ENCODE measurements at places on chromosomes 5 and 9.

DNA sequence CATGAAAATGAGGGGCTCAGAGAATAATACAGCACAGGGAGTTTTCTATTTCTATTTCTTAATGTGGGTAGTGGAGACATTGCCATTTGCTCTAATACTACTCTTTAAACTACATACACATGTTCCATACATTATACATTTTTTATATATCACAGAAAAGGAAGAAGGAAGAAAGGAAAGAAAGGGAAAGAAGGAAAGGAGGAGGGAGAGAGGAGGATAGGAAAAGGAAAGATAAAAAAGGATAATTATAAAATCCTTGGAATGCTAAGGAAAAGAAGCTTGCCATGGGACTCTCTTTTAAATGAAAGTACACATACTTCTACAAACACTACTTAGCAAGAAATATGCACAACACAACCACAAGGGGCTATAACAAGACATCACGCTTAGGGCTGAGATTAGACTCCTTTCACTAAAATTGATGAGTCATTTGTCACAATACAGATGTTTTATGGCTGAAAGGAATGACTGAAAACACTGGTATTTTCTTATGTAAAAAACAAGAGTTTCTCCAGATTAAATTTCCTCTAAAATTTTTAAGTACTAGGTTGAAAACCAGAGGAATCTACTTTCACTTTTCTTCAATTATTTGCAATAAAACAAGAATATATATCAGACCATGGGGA is 219.8 kb downstream of the ARL15 start:
- peak; percentile 93 for DNase-seq

DNA sequence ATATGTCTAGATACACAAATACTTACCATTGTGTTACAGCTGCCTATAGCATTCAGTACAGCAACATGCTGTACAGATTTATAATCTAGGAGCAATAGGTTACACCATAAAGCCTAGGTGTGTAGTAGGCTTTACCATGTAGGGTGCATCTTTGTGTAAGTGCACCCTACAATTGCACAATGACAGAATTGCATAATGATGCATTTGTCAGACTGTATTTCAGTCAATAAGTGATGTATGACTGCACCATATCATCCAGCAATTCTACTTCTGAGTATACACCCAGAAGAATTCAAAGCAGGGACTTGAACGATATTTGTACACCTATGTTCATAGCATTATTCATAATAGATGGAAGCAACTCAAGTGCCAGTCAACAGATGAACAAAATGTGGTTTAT is 100.4 kb upstream of the SLC44A1 start:
- DNase-seq = no peak

DNA sequence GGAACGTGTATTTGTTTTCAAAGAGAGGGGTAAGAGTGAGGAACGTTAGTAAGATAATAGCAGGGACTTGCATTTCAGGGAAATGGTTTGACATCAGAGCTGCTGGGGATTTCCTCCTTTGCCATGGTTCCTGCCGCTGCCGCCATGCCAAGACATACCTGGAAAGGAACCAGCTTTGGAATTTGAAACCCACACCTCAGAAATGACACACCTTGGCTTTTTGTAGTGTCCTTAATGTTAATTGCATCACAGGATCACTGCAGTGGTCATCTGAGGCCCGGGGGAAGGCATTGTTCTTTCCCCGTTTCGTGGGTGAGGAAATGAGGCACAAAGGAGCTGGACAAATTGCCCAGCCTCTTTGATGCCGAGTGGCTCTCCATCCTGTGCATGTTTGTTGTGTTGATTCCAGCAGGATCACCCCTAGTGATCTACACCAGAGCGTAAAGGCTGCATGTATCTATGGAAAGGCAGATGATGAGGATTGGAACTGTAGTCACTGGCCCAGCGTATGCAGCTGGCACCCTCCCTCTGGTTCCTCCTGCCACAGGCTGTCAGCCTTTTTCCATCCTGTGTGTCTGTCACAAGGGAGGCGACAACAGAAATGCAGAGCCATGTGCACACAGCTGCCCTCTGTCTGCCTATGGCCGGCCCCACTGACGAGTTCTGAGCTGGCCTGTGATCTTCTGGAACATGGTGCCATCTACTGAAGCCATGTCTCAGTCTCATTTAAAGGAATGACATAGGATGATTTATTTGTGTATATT is 37.8 kb downstream of the SLC46A2 start:
- DNase-seq = no peak

DNA sequence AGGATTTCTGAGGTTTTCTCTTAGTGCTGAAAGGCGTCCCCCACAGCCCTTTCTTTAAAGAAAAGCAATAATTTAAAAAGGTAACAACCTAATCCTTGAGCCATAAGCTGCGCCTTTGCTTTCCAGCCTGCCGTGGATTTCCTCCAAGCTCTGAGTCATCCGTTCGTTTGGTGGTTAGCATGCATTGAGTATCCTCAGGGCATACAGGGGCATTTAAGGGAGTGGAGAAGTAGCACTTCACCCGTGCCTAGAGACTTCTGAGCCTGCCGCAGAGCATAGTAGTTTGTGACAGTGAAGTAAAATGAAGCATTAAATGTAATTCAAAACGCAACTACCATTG is 892 bp upstream of the TNC start:
- peak; percentile 96 for DNase-seq

DNA sequence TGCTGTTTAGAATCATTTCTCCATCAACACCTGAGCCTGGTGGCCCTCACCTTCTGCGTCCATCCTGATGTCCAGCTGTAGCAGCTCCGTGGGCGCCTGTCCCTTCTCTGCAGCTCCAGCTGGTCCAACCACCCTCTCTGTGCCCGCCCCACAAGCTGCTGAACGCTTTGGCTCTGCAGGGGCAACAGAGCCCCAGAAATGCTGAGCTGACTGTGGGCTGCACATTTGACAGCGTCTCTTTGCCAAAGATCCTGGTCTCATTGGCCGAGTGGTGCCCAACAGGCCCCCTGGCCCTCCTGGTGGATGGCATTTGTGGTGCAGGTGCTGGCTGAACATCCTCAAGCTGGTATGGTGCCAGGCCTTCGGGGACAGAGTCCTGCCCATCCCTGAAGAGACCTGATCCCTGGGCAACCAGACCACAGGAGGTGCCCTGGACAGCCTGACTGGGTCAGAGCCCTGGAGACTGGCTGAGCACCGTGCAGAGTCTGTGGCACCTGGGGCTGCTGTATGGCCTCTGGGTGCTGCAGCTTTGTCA is 25.3 kb upstream of the CEP72 start:
- no peak for DNase-seq

DNA sequence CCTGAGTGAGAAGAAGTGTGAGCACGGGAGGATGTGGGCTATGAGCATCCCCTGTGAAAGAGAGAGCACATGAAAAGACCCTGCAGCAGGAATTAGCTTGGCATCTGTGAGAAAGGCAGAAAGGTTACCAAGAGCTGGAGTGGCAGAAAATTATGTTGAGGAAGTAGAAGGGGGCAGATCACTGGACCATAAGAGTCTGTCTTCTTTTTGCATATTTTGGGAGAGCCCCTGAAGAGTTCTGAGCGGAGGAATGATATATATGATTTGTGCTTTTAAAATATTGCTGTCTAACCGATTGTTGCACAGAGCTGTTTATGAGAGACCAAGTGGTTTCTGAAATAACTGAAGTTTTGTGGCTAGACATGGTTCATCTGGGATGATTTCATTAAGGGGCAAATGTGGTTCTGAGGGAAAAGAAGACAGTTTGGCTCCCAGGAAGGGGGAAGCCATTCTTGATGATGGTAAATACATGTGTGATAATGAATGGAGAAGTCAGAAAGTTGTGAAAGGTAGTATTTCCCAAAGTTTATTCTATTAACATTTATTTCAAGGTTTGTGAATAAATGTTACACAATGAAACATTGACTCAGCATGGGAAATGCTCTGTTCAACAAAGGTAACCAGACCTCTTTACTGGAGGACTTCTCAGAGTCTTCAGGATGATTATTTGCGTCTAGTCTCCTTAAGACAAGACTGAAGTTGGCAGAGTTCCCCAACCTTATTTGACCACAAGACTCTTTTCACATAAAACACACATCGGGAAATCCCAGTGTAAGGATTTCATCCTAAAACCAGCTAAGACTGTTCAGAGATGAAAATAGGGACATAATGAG is 31.5 kb upstream of the ADRB2 start:
- peak; percentile 79 for DNase-seq

DNA sequence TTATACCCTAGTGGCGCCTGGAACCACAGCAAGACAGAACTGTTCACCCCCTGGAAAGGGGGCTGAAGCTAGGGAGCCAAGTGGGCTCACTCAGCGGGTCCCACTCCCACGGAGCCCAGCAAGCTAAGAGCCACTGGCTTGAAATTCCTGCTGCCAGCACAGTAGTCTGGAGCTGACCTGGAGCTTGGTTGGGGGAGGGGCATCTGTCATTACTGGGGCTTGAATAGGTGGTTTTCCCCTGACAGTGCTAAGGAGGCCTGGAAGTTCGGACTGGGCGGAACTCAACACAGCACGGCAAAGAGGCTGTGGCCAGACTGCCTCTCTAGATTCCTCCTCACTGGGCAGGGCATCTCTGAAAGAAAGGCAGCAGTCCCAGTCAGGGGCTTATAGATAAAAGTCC is 19.5 kb downstream of the BTNL3 start:
- no peak for DNase-seq

DNA sequence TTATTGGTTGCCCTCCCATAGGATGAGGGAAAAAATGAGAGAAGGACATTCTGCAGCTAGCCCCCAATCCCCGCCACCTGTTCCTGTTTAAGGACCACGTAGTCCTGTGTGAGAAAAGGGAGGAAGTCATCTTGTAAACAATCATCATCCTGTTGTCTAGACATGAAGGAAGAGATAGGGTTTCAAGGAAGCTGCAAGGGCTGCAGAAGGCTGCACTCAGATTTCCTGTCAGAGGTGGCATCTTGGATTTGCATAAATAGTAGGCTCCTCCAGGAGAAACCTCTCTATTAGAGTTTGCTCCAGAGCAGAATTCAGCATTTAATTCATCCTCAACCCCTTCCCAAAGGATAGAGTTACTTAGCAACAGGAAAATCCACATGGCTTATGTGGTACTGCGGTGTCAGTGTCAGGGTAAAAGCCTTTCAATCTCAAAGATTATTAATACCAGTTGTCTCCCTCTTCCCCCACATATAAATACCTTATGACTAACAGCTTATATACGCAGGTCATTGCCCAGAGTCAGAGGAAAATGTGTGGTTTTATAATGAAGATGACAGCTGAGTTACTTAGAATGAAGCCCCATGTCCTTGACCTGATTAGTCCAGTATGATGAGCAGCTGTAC is 4.6 kb upstream of the DNAJC18 start:
- DNase-seq = peak; percentile 96

DNA sequence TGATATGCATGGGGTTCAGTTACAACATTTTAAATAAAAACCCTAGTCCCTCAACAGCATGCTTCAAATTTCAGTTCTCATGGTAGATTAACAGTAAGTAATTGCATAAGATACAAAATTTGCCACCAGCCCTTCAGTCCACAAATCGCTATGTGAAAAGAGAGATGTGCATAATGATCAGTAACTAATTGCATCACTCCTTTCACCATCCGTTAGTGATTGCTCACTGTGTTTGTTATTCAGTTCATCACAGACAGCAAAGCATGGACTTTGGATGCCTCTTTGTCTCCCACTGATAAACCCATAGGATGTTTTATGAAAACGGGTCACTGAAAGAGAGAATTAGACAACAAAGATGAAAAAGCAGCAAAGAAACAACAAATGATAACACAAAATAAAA is 103.2 kb downstream of the MCTP1 start:
- no peak for DNase-seq

DNA sequence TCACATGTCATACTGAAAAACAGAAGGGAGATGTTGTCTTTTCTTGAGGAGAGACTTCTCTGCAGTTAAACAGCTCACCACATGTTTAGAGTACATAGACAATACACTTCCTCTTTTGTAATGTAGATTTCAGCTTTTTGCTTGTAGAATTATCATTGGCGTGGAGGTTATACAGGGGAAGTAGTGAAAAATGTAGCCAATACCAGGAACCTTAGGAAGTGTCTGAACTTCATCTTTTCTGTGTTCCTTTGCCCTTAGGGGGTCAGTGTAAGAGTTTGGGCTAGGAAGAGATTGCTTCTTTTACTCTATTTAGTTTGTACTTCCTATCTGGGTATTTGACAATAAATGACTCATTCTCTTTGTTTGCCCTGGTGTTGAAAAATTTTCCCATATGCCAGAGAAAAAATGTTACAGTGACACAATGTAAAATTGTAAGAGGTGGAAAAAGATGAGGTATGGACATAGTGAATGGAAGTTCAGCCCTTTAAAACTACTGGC is 21.0 kb upstream of the CDKN2B start:
- DNase-seq = peak; percentile 46

- DNase-seq = no peak
Measured at GRCh38 chr9:2317591-2317990, 302.4 kb downstream of the SMARCA2 start.

DNA sequence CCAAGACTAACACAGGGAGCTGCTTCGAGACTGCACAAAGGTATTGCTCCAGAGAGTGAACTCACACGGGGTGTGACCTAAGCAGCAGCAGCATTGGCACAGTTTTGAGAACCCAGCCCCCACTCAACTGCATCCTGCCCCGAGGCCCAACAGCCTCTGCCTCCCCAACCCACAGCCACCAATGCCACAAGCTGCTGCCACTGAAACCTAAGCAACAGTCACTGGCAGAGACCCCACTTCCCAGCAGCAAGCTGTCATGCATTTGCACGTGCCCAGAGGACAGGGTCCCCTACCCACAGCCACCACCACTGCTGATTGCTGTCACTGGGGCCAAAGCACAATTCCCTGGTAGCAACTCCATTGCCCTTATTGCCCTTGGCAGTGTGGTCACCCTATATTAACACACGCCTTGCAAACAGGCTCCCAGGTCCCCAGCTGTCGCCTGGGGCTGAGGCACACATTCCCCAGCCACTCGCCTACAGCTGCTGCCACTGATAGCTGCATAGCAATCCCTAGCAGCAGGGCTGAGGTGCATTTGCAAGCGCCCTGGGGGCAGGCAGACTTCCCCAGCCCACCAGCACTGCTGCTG is 141.0 kb downstream of the AGTPBP1 start:
- DNase-seq = no peak

DNA sequence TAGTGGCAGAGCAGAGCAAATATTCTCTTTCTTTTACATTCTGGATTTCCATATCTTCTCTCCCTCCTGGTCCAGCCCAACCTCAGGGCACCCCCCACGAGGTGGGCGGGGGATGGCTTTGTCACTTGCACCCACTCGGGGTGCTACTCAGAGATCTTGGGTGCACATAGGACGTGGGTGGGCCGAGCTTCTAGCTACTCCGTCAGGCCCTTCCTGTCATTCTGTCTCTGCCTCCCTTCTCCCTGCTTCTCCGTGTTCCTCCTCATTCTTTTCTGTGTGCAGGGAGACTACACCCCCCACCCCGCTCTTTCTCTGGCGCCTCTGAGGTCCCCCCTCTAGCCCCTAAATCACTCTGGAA is 19.5 kb downstream of the PCDHGC5 start:
- no peak for DNase-seq

DNA sequence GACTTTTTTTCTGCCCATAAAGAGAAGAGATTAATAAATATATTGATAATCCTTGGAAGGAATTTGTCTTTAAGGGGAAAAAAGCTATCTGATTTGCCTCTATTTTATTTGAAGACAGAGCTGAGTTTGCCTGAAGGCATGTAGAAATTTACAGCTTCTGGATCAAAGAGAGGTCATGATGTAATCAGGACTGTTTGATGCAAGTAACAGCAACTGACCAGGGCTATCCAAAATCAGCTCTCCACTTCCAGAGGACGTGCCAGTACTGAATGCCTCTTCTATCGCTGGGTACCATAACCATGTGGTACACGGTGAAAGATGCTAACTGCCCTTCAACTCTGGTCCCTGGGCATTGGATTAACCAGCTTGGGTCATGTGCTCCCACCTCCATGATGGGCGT is 90.6 kb downstream of the ZFAND5 start:
- no peak for DNase-seq

Measured in fibroblast of upper back skin (primary cell).